CD4-positive, alpha-beta T cell treated with Interleukin-21 for 1 hour (primary cell): ENCODE measurements at places on chromosomes 6 and 20.
A peak's percentile ranks its signal among the peaks of the same experiment; 100 is the strongest.

DNA sequence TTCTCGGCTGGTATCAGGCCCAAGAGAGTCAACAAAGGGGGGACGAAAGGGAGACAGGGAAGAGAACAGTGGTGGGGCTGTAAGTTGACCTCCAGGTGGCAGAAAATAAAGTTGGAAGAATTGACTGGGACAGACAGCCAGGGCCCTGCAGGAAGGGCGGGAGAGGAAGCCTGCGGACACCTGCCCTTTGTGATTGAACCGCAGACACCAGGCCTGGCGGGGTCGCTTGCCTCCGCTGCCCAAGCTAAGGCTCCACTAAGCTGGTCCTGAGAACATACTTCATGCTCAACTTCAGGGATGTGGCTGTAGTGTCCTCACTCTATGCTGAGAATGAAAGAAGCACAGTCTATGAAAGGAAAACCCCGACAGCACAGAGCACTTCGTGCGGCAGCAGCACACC lies 53.8 kb downstream of the RPP40 start:
- no peak for DNase-seq

DNA sequence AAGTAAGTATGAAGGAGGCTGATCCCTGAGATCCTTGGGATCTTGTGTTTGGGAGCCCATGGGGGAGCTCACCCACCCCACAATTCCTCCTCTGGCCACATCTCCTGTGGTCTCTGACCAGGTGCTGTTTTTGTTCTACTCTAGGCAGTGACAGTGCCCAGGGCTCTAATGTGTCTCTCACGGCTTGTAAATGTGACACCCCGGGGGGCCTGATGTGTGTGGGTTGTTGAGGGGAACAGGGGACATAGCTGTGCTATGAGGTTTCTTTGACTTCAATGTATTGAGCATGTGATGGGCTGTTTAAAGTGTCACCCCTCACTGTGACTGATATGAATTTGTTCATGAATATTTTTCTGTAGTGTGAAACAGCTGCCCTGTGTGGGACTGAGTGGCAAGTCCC lies 2.8 kb downstream of the HLA-G start:
- DNase-seq: no peak

GRCh38 chr6:111207141-111207858 lies 120.0 kb downstream of the SLC16A10 start:
- no peak for DNase-seq

DNA sequence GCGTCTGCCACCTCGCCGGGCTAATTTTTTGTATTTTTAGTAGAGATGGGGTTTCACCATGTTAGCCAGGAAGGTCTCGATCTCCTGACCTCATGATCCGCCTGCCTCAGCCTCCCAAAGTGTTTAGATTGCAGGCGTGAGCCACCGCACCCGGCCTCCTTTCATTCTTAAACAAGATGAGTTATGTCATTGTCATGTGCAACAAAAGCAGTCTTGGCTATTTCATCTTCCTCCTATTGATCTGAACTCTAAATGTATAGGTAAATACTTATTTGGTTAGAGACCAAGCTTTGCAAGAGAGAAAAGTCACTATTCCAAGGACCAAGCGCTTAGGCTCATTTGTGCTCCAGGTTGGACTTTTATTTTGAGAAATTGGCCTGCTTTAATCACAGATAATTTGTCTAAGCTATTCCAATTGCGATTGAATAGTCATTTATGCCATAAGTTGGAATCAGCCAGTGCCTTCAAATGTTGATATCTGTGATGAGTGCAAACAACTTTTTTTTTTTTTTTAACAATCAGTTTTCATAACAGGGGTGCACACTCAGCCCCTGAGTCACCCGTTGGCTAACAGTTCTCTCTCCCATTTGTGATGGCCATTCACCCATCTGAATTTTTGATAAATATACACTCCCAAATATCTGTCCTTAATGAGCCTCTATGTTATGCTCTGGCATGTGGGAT lies 167.3 kb downstream of the BCAS1 start:
- no peak for DNase-seq

GRCh38 chr20:15642109-15642508 lies 931.1 kb downstream of the KIF16B start:
- DNase-seq: no peak

GRCh38 chr6:118502169-118502568 lies 45.9 kb upstream of the PLN start:
- DNase-seq: no peak

- peak; percentile 43 for DNase-seq
These were observed 40.6 kb downstream of the TOX2 start for GRCh38 chr20:43955062-43955749.

DNA sequence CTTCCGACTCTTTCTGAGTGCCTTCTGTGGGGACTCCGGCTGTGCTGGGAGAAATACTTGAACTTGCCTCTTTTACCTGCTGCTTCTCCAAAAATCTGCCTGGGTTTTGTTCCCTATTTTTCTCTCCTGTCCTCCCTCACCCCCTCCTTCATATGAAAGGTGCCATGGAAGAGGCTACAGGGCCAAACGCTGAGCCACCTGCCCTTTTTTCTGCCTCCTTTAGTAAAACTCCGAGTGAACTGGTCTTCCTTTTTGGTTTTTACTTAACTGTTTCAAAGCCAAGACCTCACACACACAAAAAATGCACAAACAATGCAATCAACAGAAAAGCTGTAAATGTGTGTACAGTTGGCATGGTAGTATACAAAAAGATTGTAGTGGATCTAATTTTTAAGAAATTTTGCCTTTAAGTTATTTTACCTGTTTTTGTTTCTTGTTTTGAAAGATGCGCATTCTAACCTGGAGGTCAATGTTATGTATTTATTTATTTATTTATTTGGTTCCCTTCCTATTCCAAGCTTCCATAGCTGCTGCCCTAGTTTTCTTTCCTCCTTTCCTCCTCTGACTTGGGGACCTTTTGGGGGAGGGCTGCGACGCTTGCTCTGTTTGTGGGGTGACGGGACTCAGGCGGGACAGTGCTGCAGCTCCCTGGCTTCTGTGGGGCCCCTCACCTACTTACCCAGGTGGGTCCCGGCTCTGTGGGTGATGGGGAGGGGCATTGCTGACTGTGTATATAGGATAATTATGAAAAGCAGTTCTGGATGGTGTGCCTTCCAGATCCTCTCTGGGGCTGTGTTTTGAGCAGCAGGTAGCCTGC lies 4.8 kb downstream of the PIM1 start:
- DNase-seq: no peak

DNA sequence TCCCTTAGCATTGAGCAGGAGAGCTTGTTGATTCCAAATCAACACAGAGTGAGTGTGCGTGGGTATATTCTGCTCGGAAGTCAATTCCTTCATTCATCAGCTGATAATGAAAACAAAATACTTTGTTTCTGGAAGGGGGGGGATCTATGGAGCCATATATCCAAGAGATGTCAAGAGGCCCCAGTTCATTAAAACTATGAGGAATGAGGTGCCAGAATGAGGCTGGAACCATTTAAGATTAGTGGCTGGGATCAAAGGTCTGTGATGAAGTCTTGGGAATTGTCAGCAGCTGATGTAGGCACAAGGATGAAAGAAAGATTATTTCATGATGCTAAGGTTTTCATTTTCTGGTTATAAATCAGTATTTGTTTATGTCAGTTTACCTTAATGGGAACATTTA lies 30.5 kb upstream of the PLEKHG1 start:
- no peak for DNase-seq

GRCh38 chr6:18692929-18693685 lies 306.0 kb downstream of the RNF144B start:
- DNase-seq: no peak

GRCh38 chr6:2213086-2213485 lies 32.3 kb downstream of the GMDS start:
- DNase-seq: no peak

DNA sequence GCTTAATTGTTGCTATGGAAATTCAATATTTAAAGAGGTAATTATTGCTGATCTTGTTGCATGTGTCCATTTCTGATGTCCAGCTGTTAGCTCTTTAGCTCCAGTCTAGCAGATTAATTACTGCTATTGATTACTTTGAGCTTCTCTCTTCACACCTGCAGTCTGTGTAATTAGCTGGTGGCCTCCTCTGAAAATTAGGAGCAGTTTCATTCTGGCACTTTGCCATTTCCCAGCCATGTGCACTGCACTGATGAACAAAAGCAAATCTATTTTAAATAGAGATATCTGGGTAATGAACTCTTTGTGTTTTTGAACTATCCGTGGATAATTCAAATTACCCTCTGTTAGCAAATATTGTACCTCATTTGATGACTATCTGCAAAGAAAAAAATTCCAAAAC lies 275.9 kb downstream of the RNF144B start:
- DNase-seq: no peak

- DNase-seq: no peak
These were observed 460.9 kb upstream of the KHDRBS2 start for GRCh38 chr6:62746968-62747367.

DNA sequence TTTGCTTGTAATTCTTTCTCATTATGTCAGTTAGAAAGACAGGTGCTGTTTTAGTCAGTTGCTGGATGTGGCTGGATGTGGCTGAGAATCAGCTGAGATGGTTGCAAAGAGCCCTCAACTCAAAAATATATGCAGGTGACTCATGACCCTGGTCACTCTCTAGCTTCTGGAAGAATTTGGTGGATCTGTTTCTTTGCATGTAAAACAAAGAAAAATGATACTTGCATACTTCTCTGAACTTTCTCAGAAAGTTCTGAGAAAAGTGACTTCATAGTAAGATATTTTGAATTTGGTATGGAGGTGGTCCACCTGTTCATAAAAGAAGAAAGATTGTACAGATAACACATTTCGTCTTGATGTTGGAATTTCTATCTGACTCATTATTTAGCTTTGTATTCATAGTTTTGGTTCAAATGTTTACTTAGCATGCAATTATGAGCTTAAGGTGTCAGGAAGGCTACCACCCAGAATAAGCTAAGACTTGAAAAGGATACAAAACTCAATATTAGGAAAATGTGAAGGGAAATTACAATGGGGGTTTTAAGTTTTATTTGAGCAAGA lies 163.2 kb upstream of the OLIG3 start:
- DNase-seq: no peak

- DNase-seq: no peak
These were observed 16.9 kb downstream of the MPC1 start for GRCh38 chr6:166365806-166366205.

- DNase-seq: no peak
These were observed 110.0 kb downstream of the GPX5 start for GRCh38 chr6:28635547-28636158.

DNA sequence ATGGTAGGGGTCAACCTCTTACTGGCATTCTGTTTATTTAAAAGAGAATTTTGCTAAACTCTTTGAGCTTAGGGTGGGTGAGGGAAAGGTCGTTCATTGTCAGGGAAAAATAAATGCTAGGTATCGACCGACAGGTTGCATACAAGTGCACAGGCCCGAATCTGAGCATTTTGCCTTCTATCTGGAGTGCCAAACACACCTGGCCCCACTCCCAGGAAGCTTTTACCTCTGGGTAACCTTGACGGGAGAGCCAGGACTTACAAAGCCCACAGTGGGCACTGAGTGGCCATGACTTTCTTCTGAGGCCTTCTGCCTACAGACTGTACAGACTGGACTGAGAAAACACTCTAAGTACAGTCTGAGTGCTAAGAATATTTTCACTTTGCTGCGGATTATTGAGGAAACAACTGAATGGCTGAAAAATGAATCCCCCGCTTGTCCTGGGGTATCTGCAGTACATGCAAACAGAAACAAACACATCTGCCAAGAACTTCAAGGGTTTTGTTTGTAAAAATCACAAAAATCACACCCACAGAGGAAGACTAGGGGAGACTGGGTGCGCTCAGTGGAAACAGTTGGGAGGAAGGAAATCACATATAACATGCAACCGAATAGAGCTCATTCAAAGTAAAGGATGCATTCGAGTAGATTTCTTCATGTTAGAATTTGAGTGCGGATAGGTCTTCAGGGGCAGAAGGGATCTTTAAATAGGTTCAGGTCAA lies 152.8 kb downstream of the NFATC2 start:
- DNase-seq: no peak

DNA sequence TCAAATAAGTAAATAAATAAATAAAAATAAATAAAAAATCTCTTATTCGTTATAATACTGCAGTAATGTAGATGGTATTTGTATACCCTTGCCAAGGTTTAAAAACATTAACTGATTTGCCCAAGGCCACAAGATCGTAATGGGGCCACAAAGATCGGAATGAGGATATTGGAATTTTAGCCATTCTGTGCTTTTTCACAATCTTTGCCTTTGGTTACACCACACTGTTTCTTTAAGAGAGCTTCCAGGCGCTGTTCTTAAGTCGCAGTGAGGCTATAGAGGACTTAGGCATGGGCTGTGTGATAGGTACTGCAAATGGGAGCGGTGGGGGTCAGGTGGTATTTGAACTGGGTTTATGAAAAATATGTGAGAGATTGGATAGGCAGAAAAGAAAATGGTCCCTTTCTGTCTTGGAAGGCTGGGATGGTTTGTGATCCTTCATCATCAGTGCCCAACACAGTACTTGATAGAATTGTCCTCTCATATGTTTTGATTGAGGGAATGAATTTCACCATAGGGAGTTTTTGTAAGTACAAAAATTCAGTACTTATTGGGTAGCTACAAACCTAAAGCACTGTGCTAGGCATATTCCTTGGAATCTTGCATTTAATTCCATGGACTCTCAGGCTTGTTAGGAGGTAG lies 1.4 kb downstream of the NUS1 start:
- DNase-seq: no peak

- DNase-seq: no peak
These were observed 669.5 kb upstream of the MARCKS start for GRCh38 chr6:113187661-113188060.

DNA sequence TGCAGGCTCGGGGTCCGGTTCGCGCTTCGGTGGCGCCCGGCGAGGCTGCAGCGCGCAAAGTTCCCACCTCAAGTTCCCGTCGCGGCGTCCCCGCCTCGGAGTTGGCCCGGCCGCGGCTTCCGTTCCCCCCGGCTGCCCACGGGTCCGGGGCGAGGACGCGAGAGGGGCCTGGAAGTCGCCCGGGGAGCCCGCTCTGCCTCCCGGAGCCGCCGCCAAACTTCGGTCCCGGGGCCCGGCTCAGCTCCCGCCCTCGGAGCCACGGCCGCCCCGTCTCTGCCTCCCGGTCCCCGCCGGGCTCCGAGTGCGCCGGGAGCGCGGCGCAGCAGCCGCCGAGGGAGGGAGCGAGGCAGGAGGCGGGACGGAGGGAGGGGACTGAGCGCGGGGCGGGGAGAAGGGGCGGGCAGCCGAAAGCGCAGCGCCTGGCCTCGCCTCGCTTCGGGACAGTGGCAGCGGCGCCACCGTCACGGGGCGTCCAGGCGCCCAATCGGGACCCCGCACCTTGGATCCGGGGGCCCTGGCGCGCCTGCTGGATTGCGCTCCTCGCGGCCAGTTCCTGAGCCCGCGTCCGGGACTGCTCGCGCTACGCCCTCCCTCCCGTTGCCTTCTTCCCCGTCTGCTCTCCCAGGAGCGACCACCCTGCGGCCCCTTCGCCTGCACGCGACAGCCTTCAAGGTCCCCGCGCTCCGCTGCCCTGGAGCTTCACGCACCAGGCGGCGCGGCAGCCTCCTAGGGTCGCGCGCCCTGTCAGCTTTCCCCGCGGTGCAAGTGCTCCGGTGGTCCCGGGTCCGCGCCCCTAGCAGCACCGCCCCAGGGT lies at the start of gene KCNG1:
TSS of gene KCNG1 (minus strand) at position 305 of the 814 bp plus-strand sequence. CDS start 12,769 bp downstream, outside the sequence.
- DNase-seq: peak; percentile 26

DNA sequence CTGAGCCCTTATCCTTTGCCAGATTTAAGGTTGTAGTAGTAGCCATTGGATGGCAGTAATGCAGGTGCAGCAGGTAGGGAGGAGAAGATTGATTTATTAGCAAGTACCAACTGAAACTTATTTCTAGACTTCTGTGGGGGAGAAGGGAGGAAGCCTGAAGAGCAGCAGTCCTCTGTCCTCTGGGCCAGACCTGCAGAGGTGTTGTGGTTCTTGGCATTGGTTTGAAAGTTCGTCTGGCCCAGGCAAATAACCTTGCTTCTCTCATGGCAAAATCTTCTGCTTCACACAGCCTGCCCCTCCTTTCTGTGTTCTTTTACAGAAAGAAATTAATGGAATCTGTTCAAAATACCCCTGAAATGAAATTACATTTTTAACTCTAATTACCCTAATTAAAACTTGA lies 24.5 kb downstream of the RALY start:
- no peak for DNase-seq
